ENCODE measurements at places on chromosomes 2 and 18.

DNA sequence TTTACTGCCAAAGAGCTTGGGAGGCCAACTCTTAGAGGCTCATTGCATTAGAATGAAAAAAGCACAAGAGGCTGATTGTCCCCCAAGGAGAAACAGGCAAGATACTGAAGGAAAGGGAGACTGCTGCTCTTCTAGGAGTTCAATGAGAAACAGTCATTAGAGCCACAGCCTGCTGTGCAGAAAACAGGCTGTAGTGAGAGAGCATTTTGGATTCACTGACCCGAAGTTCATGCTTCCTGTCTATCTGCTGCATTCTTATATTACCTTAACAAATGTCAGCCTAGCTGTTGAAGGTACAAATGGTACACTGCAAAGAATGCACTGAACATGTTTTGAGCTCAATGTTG is 423.3 kb downstream of the SETBP1 start:
- DNase-seq = no peak
- peaks cover 69% of the 10 kb centered on the region for H3K4me1 ChIP-seq
- no peaks in the 10 kb centered on the region for H3K27me3 ChIP-seq
- peak overlapping the region; percentile 76 for H3K27ac ChIP-seq

DNA sequence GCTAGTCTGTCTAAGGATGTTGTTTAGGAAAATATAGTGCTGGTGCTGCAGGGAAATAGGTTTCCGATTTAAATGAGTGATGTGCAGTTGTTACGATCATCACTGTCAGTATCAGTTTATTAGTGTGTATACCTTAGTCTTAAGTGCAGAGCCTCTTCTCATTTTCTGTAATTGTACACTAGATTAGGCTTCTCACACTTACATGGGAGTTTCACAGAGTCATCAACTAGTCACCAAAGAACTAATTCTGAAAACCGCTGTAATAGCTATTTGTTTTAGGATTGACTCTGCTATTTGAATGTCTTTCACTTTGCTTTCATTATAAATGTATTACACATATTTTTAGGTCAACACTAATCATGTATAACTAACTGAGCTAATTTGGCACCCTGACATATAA is 99.8 kb upstream of the ZEB2 start:
- no peak overlapping the region for H3K27ac ChIP-seq
- DNase-seq = no peak
- peaks cover 4% of the 10 kb centered on the region for H3K4me1 ChIP-seq
- no peaks in the 10 kb centered on the region for H3K36me3 ChIP-seq
- no peaks in the 10 kb centered on the region for H3K27me3 ChIP-seq

DNA sequence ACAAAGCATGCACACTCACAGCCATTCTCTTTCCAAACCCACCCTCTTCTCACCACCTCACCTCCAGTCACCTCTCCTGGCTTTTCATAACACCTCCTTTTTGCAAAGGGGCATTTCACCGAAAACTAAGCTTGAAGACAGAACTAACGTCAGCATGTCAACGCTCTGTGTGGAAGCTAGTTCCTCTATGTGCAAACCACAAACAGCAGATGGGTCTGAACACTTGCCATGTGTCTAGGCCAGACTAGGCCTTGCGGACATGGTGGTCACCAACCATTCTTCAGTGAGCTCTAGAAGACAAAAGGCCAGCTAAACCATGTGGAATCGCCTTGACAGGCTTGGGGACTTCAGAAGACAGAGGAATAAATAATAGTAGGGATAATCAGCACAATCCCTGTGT is 148.5 kb downstream of the TXNL1 start:
- H3K4me1 ChIP-seq = peaks cover 27% of the 10 kb centered on the region
- peak; percentile 23 for DNase-seq
- H3K27me3 ChIP-seq = no peaks in the 10 kb centered on the region
- H3K4me3 ChIP-seq = no peak overlapping the region
- peak overlapping the region; percentile 42 for H3K27ac ChIP-seq

GRCh38 chr18:8749492-8749891 is 44.1 kb downstream of the MTCL1 start:
- no peaks in the 10 kb centered on the region for H3K36me3 ChIP-seq
- no peak for DNase-seq
- peaks cover 9% of the 10 kb centered on the region for H3K4me1 ChIP-seq
- no peaks in the 10 kb centered on the region for H3K27me3 ChIP-seq

- DNase-seq = no peak
- H3K27me3 ChIP-seq = no peaks in the 10 kb centered on the region
- H3K4me1 ChIP-seq = no peaks in the 10 kb centered on the region
- H3K27ac ChIP-seq = no peak overlapping the region
- no peaks in the 10 kb centered on the region for H3K36me3 ChIP-seq
These were observed 50.4 kb downstream of the BOD1L2 start for GRCh38 chr18:57197261-57197660.

GRCh38 chr2:168430431-168430830 is 25.6 kb upstream of the CERS6 start:
- H3K27me3 ChIP-seq = no peaks in the 10 kb centered on the region
- no peak overlapping the region for H3K4me3 ChIP-seq
- H3K36me3 ChIP-seq = no peaks in the 10 kb centered on the region
- H3K27ac ChIP-seq = no peak overlapping the region
- DNase-seq = no peak

DNA sequence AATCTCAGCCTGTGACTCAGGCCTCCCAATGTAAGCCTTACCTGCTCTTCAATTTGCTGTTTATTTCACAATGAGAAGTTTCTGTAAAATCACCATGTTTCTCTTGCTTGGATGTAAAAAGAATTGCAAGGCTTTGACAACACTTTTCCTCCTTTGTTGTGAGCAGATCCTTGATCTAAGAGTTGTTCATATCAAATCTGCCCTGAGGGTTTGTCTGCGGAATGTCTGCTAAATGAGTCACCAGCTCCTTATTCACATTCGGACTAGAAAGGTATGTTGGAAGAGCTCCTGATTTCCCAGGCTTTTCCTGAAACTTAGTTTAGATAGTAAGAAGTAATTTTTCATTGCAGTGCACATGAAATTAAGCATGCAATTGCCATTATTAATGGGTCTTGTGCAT is 268.2 kb upstream of the TCF4 start:
- H3K27me3 ChIP-seq = no peaks in the 10 kb centered on the region
- no peak overlapping the region for H3K27ac ChIP-seq
- H3K36me3 ChIP-seq = no peaks in the 10 kb centered on the region
- no peaks in the 10 kb centered on the region for H3K4me1 ChIP-seq
- H3K4me3 ChIP-seq = no peak overlapping the region

- no peak overlapping the region for H3K27ac ChIP-seq
- no peaks in the 10 kb centered on the region for H3K4me1 ChIP-seq
- no peak overlapping the region for H3K4me3 ChIP-seq
These were observed 308.9 kb upstream of the ATP5MC3 start for GRCh38 chr2:175490360-175490791.

GRCh38 chr18:12236934-12237832 is 17.0 kb upstream of the CIDEA start:
- H3K36me3 ChIP-seq = no peaks in the 10 kb centered on the region
- H3K4me3 ChIP-seq = no peak overlapping the region
- peak; percentile 33 for DNase-seq

GRCh38 chr2:186629250-186629996 is 39.6 kb downstream of the ITGAV start:
- H3K27ac ChIP-seq = no peak overlapping the region
- no peaks in the 10 kb centered on the region for H3K27me3 ChIP-seq
- no peak overlapping the region for H3K4me3 ChIP-seq
- peaks cover 10% of the 10 kb centered on the region for H3K36me3 ChIP-seq
- no peak for DNase-seq

GRCh38 chr18:57427429-57428201 is 7.6 kb upstream of the ONECUT2 start:
- H3K27me3 ChIP-seq = peaks cover 91% of the 10 kb centered on the region
- H3K36me3 ChIP-seq = no peaks in the 10 kb centered on the region
- H3K4me3 ChIP-seq = no peak overlapping the region
- H3K27ac ChIP-seq = no peak overlapping the region
- DNase-seq = peak; percentile 30

GRCh38 chr2:67346718-67347407 is 50.3 kb upstream of the ETAA1 start:
- H3K27me3 ChIP-seq = no peaks in the 10 kb centered on the region
- no peaks in the 10 kb centered on the region for H3K36me3 ChIP-seq
- H3K4me1 ChIP-seq = no peaks in the 10 kb centered on the region
- no peak overlapping the region for H3K27ac ChIP-seq
- DNase-seq = no peak
- H3K4me3 ChIP-seq = no peak overlapping the region

GRCh38 chr2:130744287-130745117 is 10.8 kb upstream of the AMER3 start:
- H3K36me3 ChIP-seq = no peaks in the 10 kb centered on the region
- no peak overlapping the region for H3K4me3 ChIP-seq
- H3K4me1 ChIP-seq = no peaks in the 10 kb centered on the region
- no peaks in the 10 kb centered on the region for H3K27me3 ChIP-seq

DNA sequence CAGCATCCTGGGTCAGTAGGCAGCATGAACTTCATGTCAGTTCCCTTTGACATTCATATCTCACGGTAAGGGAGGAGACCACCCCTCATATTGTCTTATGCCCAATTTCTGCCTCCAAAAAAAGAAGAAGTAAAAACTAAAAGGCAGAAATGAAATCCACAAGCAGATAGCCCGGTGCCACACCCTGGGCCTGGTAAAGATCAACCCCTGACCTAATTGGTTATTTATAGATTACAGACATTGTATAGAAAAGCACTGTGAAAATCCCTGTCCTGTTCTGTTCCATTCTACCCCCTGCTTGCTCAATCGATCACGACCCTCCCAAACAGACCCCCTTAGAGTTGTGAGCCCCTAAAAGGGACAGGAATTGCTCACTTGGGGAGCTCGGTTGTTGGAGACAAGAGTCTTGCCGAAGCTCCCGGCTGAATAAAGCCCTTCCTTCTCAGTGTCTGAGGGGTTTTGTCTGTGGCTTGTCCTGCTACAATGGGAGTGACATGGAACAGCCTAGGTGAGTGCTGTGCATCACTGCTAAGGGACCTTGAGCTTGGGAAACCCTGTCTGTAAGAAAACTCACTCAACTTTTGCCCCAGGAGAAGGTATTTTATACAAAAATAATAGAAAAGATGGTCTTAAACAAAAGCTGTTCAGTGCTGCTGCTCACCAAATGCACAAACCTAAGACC is 11.1 kb downstream of the NDUFV2 start:
- peak overlapping the region; percentile 89 for H3K27ac ChIP-seq
- H3K36me3 ChIP-seq = no peaks in the 10 kb centered on the region
- peaks cover 76% of the 10 kb centered on the region for H3K4me1 ChIP-seq
- no peak overlapping the region for H3K4me3 ChIP-seq

- no peak overlapping the region for H3K27ac ChIP-seq
- no peaks in the 10 kb centered on the region for H3K4me1 ChIP-seq
- no peaks in the 10 kb centered on the region for H3K27me3 ChIP-seq
- H3K4me3 ChIP-seq = no peak overlapping the region
- H3K36me3 ChIP-seq = no peaks in the 10 kb centered on the region
These were observed 312.2 kb downstream of the ZNF521 start for GRCh38 chr18:25039781-25040180.

GRCh38 chr2:133135035-133135654 is 433.1 kb downstream of the NCKAP5 start:
- no peaks in the 10 kb centered on the region for H3K4me1 ChIP-seq
- no peaks in the 10 kb centered on the region for H3K36me3 ChIP-seq
- no peak overlapping the region for H3K4me3 ChIP-seq
- no peaks in the 10 kb centered on the region for H3K27me3 ChIP-seq
- no peak overlapping the region for H3K27ac ChIP-seq

DNA sequence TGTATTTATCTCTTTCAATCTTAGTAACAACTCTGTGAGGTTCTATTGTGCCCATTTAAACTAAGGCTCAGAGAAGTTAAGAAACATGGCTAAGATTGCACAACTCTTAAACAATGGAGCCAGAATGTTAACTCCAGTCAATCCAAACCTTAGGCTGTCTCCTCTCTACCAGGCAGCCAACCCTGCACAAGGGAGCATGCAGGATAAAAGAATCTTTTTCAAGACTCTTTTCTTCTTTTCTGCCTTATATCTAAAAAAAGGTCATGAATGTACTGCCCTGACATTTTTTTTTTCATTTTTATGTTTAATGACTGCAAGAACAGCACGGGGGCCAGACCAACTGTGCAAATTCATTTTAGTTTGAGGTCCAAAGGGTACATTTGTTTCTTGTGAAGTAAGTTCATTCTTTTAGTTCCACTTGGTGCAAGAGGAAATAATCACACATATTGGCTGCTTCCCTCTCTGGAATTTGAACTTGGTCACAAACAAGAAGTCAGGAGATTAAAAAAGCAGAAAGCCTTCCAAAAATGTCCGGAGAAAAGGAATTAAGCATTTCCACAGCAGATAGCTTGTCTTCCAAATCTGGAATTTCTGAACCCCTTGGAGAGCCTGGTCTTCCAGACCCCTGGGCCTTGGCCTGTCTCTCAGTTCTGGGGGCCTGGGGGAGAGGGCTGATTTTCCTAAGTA is 96.0 kb upstream of the RIOK3 start:
- H3K27me3 ChIP-seq = no peaks in the 10 kb centered on the region
- peaks cover 10% of the 10 kb centered on the region for H3K4me1 ChIP-seq
- H3K27ac ChIP-seq = no peak overlapping the region
- no peak overlapping the region for H3K4me3 ChIP-seq
- no peak for DNase-seq

DNA sequence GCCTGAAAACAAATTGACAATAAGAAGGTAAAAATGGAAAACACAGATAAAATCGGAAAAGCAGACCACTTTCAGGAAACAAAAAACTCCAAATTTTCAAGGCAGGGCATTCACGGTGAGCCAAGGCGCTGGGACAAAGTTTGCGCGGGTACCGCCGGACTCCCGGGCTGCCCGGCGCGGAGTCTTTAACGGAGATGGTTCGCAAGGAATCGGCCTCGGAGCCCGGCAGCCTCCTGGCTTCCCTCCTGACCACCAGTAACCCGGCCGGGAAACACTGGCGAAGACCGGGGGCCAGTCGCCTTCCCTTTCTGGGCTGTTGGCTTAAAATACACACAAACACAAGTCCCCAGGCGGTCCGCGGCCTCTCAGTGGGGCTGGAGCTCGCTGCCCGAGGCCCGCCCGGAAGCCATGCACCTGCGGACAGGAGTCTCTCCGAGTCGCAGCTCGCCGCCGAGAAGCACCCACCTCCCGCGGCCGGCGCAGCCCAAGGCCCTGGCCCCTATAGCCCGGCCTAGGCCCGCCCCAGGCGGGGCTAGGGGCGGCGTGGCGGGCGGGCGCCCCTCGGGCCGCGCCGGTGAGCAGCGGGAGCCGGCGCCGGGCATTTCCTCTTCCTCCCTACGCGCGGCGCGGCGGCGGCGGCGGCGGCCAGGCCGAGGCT is 622 bp upstream of the KCMF1 start:
- peak overlapping the region; percentile 76 for H3K4me3 ChIP-seq
- peak overlapping the region; percentile 89 for H3K27ac ChIP-seq
- H3K36me3 ChIP-seq = peaks cover 3% of the 10 kb centered on the region
- DNase-seq = peak; percentile 53
- H3K4me1 ChIP-seq = peaks cover 69% of the 10 kb centered on the region

GRCh38 chr2:8215982-8216381 is 465.9 kb upstream of the ID2 start:
- DNase-seq = no peak
- no peak overlapping the region for H3K4me3 ChIP-seq
- H3K36me3 ChIP-seq = no peaks in the 10 kb centered on the region
- H3K4me1 ChIP-seq = peaks cover 9% of the 10 kb centered on the region
- no peaks in the 10 kb centered on the region for H3K27me3 ChIP-seq
